PC-3 (cell line): ENCODE measurements at places on chromosomes 6 and 20. TPM values are rescaled to one million over a fixed set of nuclear protein-coding genes. Genes with fewer than 3 reads are reported as not detected.

- peak; percentile 95 for DNase-seq
These were observed 13.8 kb upstream of the TLDC2 start for GRCh38 chr20:36861875-36862801.

DNA sequence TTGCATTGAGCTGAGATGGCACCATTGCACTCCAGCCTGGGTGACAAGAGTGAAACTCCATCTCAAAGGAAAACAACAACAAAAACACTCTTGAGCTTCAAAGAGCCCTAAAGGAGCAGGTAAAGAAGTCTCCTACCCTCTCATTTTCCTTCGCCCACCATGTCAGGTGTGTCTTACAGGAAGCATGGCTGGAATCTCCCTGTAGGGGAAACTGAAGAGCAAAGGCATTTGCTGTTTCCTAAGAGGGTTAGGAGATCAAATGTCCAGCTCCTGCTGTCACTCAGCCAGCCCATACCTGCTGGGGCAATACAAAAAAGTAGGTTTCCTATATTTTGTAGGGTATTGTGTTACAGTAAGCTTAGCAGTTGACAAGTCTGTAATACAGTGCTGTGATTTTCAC lies 43.3 kb downstream of the SPATA2 start:
- no peak for DNase-seq

GRCh38 chr6:80357081-80357480 lies 250.6 kb downstream of the BCKDHB start:
- no peak for DNase-seq

DNA sequence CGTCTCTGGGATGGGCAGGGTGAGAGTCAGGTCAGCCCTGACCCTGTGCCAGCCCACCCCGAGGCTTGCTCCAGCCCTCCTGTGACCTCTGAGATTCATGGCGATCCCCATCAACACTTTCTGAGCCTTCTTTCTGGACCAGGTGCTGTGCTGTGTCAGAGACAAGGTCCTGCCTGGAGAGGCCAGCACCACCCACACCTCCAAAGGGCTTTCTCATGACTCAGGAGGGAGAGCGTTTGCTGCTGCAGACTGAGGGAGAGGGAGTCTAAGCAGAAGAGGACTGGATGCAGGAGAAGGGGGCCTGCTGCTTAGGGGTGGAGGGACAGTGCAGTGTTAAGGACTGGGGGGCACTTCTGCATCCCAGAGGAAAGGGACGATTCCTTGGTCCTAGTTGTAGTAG lies 193.5 kb downstream of the LRFN2 start:
- DNase-seq = no peak

DNA sequence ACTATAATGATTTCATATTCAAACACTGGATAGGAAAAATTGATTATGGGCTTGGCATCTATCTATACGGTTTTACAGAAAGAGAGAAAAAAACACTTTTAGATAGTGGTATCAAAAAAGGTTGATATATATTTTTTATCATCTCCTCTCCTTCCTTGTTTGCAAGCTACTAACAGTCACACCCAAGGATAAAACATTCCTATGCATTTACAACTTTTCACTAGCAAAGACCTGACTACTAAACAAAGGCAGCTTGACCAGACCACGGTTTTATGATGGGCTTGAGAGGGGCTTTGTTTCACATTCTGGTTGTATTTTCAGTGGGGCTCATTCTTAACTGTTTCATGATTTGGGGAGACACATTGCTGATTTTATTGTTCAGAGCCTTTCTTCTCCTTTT lies 477.6 kb upstream of the CITED2 start:
- no peak for DNase-seq

- no peak for DNase-seq
These were observed 118.6 kb downstream of the LY86 start for GRCh38 chr6:6707143-6707542.

DNA sequence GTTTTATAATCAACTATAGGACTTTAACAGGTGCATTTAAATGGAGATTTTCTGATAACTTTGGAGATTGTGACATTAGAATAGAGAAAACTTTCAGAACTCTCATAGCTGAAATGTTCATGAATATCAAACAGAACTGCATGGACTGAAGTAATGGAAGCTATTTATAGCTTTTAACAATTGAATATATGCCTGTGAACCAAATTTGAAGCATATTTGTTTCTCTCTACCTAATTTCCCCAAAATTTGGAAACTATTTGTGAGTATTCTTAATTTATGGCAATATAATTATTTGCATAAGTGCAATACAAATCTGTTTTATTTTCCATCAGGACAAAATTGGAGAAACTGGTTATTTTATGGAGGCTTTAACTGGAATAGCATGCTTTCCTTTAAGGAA lies 96.6 kb downstream of the PLG start:
- DNase-seq = no peak

GRCh38 chr6:35454391-35455110 lies 2.4 kb downstream of the FANCE start:
- DNase-seq = no peak

DNA sequence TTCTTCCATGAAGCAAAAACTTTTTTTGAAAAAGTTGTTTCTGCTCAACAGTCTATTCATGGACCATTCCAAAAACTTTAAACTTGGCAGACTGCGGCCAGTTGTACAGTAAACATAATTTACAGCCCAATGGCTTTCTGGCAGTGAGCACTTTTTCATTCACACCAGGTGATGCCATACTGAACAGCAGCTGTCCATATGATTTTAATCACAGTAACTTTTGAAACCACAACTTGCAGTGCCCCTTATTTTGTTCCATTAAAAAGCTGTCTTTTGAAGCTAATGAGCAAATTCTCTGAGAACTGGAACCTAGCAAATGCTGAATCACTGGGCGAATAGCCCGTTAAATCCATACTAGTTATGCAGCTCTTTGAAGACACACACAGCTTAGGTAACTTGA lies 576.6 kb downstream of the PTPRT start:
- no peak for DNase-seq

DNA sequence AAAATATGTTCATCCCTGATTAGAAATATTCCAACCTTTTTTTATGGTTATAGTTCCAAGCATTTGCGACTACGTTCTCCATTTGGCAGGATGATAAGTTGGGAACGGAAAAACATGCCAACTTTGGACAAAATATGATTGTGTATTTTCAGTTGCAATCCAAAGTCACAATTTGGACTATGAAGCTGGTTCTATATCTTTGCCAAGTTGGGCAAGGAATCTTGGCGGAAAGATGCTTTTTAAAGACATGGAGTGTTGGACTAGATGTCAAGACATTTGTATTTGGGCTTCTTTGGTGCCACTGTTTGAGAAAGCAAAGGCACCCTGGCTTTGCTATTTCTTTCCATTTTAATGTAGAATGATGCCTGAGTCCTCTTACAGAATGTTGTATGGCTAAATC lies 33.3 kb upstream of the JAG1 start:
- no peak for DNase-seq

GRCh38 chr6:64786736-64787135 lies 920.3 kb downstream of the EYS start:
- no peak for DNase-seq

GRCh38 chr20:25233016-25233772 lies 14.7 kb upstream of the PYGB start:
- peak; percentile 97 for DNase-seq

DNA sequence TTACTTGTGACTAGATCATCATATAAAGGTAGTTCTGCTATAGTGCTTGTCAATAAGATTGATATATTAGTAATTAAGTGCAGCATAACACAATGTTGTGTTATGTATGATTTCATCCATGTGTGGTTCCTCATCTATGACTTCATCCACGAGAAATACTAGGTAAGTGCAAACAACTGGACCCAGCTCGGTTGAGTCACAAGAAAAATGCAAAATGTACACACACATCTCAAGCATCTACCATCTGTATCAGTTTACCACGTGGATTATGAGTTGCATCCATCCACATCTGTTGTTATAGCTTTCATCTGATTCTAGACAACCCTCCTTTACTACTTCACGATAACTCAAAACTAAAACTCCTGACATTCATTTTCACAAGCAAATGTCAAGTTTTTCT lies 517.0 kb upstream of the CITED2 start:
- DNase-seq = no peak

GRCh38 chr6:14533446-14533845 lies 415.9 kb downstream of the CD83 start:
- no peak for DNase-seq

GRCh38 chr20:56755201-56755600 lies 126.1 kb downstream of the TFAP2C start:
- DNase-seq = no peak

DNA sequence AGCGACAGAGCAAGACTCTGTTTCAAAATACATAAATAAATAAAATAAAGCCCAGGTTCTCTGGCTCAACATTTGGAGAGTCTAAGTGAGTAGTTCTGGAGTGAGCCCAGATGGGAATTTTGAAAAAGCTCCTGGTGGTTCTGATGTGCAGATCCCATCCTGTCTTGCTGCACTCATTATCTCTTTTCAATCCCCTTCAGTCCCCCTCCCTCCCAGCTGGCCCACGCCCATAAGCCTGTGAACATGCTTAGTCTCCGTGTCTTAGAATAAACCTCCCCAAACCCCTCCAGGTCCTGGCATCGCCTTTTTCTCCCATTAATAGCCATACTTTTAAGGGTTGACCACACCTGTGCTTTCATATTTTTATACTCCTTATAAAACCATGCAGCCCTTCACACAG lies 19.4 kb upstream of the TULP1 start:
- no peak for DNase-seq

DNA sequence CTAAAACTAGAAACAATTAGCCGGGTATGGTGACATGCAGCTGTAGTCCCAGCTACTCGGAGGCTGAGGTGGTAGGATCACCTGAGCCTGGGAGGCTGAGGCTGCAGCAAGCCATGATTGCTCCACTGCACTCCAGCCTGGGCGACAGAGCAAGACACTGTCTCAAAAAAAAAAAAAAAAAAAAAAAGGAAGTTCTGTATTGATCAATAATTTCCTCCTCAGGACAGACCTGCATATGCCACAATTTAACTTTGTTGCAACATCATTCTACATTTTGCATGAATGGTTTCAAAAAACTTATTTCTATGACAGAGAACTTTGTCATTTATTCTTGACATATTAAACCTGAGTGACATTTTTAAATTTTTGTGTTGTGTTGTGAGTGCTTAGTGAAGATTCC lies 5.5 kb downstream of the DNAJC5 start:
- DNase-seq = no peak

DNA sequence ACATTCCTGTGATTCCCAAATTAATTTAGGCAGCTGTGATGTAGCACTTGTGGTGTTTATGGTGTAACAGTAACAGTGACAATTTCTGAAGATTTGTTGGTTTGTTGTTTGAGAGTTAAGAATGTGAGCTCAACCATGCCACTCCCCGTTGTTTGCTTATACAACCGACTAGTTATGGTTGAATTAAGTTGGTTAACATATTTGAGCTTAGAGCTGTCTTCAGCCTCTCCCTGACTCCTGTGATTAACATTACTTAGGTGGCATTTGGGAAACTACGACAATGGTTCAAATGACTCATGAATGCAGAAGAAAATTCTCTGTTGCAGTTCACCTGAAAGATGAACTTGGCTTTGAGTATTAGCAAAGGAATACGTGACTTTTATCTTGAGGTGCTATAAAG lies 35.9 kb upstream of the PRL start:
- peak; percentile 47 for DNase-seq

DNA sequence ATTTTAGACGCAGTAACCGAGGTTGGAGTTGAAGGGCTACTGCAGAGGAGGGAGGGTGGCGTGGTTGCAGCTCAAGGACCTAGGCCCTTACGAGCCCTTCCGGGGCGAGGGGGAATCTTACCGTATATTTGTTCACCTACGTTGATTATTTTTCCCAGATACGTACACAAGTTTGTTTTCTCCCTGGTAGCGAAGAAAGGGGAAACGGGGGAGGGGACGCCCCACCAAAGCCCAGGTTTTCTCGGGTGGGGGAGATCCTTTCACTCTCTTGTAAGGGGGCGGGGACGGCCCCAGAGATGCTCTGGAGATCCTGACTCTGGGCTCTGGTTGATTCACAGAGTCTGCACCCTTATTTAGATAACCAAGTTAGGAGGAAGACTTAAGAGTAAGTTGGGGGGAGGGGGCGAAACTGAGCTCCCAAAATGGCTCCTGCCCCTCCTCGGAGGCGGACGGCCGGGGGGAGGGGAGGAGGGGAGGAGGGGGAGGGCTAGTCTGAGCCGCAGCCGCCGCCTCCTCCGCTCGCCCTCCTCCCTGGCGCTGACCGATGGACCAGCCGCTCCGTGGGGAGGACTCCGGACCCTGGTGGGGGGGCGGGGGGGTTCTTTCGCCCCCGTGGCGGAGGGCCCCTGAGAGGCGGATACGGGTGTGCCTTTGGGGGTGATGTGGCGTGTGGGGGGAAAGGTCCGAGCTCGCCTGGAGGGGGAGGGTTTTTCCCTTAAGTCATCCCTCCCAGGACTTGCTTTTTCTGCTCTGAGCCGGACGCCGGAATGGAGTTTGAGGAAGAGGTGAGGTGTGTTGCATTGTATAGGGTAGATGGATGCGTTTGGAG lies 2.2 kb downstream of the BRD2 start:
- DNase-seq = peak; percentile 84

DNA sequence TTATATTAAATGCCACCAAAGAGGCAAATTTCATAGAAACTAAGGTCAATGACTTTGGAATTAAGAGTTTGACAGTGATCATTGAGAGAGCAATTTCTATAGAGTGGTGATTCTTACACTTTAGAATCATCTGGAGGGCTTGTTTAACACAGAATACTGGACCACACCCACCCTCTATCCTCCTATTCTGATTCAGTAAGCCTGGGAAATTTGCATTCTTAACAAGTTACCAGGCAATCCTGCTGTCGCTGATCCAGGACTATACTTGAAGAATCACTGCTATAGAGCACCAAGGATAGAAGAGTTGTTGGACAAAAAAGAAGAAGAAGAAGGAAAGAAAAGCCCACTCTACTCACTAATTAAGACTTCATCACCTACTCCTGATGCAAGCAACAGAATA lies 21.3 kb upstream of the TBX18 start:
- DNase-seq = no peak

GRCh38 chr6:135871296-135871695 lies 19.8 kb downstream of the PDE7B start:
- DNase-seq = no peak

Gene NMBR
- total RNA-seq = not detected in 2 replicates

Gene KCNQ2
- not detected in 2 replicates for total RNA-seq

Gene SCUBE3
- 1.5 and 2.4 TPM in 2 replicates for total RNA-seq

Gene OR2H2
- not detected in 2 replicates for total RNA-seq

Gene BPIFA1
- not detected in 2 replicates for total RNA-seq

Gene SLC22A7
- not detected in 2 replicates for total RNA-seq

Gene ME1
- 22.3 and 28.0 TPM in 2 replicates for total RNA-seq

Gene FAM110A
- 23.0 and 28.4 TPM in 2 replicates for total RNA-seq

Gene SLC22A1
- total RNA-seq = 0.29 and 10.2 TPM in 2 replicates

Gene HLA-DQB1
- total RNA-seq = not detected in 2 replicates

Gene SMIM8
- 3.4 and 5.0 TPM in 2 replicates for total RNA-seq

Gene CEP162
- 1.7 and 2.3 TPM in 2 replicates for total RNA-seq

Gene HLA-DQB2
- total RNA-seq = not detected in 2 replicates

Gene PABPC1L
- 32.0 and 40.7 TPM in 2 replicates for total RNA-seq

Gene PHIP
- total RNA-seq = 20.8 and 21.2 TPM in 2 replicates

Gene HDGFL1
- total RNA-seq = not detected in 2 replicates

Gene SIRPA
- total RNA-seq = 12.8 and 17.3 TPM in 2 replicates

Gene STMN3
- total RNA-seq = 15.8 and 24.5 TPM in 2 replicates
